AG09309 (cell line): ENCODE measurements at places on chromosomes 6 and 20.

DNA sequence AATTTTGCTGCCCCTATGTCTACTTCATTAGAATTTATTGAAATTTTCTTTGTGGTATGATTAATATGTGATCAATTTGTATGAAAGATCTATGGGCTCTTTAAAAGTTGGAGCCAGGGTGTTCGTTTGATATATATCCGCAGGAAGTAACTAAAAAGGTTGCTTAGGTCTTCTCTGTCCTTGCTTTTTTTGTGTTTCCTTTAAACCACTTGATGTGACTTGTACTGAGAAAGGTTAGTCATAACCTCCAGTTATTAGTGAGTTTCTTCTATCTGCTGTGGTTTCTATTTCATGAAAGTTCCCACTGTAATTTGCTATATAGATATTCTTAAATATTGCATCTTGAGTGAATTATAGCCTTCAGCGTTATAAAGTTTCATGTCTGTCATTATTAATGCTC is 585.3 kb upstream of the ARID1B start:
- no peak for DNase-seq

GRCh38 chr6:44676246-44676790 is 288.8 kb downstream of the CDC5L start:
- no peak for DNase-seq

DNA sequence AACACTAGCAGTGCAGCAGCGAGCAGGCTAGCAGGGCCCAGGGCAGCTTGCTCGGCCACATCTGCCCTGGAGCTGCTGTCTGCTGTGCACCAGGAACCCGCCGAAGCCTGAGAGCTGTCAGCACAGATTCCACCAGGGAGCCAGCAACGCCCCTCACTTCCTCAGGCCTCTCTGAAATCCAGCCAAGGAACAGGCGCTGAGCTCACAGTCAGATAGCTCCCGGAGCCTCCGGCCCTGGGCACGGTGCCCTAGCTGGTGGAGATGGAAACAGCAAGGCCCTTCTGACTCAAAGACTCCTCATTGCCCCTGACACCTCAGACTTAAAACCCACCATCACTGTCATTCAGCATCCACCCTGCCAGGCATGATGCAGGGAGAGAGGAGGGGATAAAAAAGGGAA is 839.4 kb downstream of the MAFB start:
- DNase-seq: peak; percentile 82

GRCh38 chr6:75377386-75377785 is 92.8 kb upstream of the TMEM30A start:
- DNase-seq: no peak

GRCh38 chr6:7216941-7217621 is 95.9 kb downstream of the SSR1 start:
- no peak for DNase-seq

DNA sequence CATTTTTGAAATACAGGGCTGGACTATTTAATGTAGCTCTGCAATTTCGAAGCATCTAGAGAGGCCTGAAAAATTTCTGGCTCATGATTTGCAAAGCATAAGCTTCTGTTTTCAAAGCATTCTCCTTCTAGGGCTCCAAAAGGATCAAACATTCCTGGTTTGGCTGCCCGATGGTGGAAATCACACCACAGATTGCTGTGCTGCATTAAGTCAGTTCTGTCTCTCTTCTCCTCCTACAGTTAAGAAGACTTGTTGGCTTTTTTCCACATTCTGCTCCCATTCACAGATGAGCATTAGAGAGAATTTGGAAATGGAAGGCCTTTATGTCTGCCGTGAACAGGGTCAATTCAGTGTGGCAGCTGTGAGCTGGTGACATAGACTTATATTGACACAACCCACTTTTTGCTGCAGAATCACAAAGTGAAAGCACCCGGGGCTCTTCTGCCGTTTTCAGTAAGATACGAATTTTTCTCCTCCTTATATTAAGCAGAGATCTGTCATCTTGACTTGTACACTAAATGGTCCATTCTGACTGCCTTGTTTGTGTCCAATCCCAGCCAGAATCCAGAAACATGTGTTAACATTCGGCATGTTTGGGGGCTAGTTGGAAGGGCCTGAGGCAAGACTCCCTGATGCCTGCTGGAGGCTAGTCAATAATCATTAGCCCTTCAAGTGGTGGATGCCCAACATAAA is 330.8 kb upstream of the DEFB112 start:
- DNase-seq: no peak

GRCh38 chr6:145893586-145893985 is 70.6 kb downstream of the SHPRH start:
- DNase-seq: no peak

DNA sequence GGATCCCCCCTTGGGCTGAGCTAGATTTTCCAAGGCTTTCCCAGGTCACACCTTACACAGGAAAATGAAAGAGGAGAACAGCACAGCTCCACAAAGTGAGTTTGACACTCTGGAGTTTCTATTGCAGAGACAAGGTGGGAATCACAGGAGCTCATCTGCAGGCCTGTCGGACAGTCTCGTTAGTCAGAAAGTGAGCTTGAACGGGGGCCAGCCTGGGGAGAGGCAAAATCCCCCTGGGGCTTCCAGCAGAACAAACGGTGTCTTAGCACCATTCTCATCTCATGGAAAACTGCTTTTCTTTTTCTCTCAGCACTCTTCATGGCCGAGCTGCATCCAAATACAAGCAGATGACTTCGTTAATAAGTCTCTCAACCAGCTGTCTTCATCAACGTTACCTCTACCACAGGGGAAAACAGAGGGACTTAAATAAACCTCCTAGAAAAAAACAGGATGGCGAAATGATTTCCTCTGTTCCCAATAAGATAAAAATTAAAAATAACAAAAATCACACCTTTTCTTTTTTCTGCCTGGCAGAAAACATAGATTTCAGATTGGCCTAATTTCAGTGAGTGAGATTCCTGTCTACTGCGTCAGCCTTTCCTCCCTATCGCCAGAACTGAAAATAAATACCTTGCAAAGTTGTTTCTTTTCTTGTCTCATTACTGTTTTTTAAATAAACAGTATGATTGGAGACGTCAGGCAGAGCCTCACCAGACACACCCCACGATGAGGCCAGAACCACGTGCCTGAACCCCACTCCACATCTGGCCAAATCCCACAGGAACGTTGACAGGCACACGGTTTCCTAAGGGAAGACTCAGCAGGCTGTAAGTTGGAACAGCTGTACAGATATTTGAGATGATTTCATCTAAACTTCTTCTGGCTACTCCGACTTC is 219.0 kb downstream of the TTLL2 start:
- no peak for DNase-seq

GRCh38 chr20:21433329-21433890 is 36.1 kb upstream of the NKX2-4 start:
- no peak for DNase-seq

- no peak for DNase-seq
Observed at GRCh38 chr20:888057-888456, 28.1 kb downstream of the ANGPT4 start.

GRCh38 chr20:55103188-55103587 is 627.8 kb downstream of the DOK5 start:
- DNase-seq: no peak

GRCh38 chr20:17442588-17442987 is 88.6 kb downstream of the BFSP1 start:
- no peak for DNase-seq

- no peak for DNase-seq
Observed at GRCh38 chr6:115194981-115195638, 852.3 kb upstream of the HS3ST5 start.

- no peak for DNase-seq
Observed at GRCh38 chr20:64113796-64114355, 6.5 kb upstream of the NPBWR2 start.

GRCh38 chr20:3997446-3997845 is 17.9 kb downstream of the RNF24 start:
- no peak for DNase-seq
